ENCODE measurements at places on chromosomes 6 and 20.
A peak's percentile ranks its signal among the peaks of the same experiment; 100 is the strongest.

GRCh38 chr6:41579088-41579610 is 33.0 kb downstream of the FOXP4 start:
- DNase-seq: no peak

- DNase-seq: peak; percentile 64
Observed at GRCh38 chr20:45629496-45630100, at the start of gene WFDC10A. TSS of gene WFDC10A (plus strand) at chr20:45629739. CDS start at chr20:45629814, 75 bp downstream.

DNA sequence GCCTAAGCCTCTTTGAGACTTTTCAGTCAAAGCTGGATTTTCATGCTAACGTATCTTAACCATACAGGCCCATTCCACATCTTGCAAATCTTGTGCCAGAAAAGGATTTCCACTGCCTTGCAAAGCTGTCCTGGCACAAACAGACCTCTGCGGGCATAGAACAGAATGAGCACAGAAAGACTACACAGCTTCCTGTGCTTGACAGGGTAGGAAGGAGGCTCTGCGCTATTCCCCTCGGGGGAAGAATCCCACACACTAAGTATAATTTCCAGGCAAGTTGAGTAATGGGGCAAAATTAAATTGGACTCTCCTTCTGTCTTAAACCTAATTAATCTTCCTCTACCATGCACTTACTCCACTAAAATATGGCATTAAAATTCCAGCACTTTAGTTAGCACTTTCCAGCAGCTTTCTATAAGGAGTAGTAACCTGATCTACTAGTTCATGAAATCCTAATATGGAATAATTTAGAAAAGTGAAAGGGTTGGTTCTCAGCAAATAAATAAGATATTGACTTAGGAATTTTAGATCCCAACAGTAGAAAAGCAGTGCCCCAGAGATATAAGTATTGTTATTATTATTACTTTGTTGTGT is 532.1 kb upstream of the JAG1 start:
- no peak for DNase-seq

DNA sequence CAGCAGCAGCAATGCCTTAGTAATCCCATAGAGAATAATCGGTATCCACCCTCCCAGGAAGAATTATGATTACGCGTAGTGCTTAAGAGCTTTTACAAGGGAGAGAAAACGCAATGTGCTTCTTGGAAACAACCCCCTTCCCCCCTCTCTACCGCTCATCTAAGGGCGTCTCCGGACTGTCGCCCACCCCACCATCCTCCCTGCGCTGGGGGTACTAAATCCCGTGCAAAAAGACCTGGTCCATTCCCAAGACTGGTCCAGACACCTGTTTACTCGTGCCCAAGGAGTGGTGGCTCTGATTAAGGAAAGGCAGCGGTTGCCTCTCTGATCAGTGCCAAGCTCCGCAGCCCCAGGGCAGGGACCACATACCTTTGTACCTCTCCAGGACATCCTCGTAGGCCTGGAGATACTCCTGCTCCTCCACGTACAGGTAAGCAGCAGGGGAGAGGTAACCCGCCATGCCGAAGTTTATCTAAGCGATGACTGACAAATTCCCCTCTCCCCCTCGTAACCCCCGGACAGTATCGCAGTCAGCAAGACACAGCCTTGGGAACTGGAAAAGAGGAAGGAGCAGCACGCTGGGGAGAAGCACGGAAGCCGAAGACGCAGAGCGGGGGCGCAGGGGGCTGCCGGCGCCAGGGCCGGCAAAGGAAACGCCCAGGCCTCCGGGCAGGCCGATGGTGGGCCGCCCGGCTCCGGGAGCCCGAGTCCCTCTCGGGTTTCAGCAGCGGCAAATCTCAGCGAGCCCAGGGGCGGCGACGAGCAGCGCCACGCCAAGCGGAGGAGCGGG is 112.0 kb upstream of the BEND6 start:
- DNase-seq: peak; percentile 50

DNA sequence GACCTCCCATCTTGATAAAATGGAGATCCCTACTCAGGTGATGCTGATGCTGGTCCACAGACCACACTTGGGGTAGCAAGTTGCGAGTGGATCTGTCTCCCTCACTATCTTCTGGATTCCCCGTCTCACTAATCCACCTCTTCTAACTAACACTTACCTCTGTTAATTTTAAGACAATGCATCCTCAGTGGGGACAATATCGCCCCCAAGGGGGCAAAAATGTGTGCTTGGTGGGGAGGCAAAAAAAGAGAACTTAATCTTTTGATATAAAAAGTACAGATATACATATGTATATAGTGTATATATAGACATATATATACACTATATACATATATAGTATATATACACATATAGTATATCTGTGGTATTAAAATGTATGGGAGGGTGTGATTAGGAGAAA is 4.3 kb downstream of the LRFN2 start:
- no peak for DNase-seq

- DNase-seq: no peak
Observed at GRCh38 chr20:14957402-14957801, 620.0 kb upstream of the FLRT3 start.

All from cardiac fibroblast (primary cell).